ENCODE measurements at places on chromosomes 13 and 19.
A peak's percentile ranks its signal among the peaks of the same experiment; 100 is the strongest.

DNA sequence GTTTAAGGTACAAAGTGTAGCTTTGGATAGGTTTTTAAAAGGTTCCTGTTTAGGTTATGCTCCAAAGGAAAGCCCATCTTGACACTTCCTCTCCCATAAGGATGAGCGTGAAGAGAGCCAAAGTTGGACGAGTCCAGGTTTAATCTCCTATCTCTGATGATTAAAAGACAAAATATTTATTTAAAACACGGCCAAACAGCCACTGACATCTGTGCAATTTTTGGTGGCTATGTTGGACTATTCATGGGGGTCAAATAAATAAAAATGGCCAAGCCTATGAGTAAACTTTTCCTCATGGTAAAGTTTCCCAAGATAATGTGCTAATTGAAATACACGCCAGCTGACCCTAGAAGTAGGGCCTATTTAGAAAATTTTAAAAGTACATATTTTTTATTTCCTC lies 69.0 kb upstream of the DOCK9 start:
- H3K27me3 ChIP-seq, result no peaks in the 10 kb centered on the region
- H3K4me3 ChIP-seq, result peak overlapping the region; percentile 66
- peaks cover 45% of the 10 kb centered on the region for H3K4me1 ChIP-seq
- no peaks in the 10 kb centered on the region for H3K36me3 ChIP-seq
- DNase-seq, result no peak

DNA sequence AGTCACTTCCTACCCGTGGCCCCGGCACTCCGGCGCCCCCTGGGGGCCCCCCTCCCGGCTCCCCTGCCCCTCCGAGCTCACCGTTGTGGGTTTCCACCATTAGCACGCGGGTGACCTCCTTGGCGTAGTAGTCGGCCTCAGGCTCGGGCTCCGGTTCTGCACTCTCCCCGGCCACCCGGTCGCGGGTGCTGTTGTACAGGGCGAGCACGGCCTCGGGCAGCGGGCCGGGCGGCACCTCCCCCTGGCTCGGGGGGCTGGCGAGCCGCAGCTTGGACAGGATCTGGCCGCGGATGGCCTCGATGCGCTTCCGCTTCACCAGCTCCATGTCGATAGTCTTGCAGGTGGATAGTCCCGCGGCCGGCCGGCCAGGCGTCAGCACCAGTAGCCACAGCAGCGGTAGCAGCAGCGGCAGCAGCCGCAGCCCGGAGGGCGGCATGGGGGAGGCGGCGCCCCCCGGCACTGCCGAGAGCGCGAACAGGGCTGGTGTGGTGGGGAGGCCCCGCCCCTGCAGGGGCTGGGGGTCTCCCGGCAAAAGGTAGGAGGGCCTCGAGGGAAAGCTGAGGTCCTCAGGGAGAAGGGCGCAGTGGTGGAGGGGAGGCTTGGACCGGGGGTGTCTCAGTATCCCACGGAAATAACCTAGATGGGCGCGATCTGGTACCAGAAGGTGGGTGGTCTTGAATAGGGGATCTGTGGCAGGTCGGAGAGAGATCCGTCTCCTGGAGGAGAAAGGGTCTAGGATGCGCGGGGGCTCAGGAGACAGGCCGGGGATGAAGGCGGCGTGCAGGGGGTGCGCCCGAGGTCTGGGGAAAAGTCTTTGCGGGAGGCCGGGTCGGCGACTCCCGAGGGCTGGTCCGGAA lies 885 bp downstream of the TGFB1 start:
- H3K4me1 ChIP-seq, result peaks cover 24% of the 10 kb centered on the region
- DNase-seq, result peak; percentile 74
- H3K36me3 ChIP-seq, result peaks cover 17% of the 10 kb centered on the region
- peak overlapping the region; percentile 98 for H3K4me3 ChIP-seq
- no peak overlapping the region for H3K27ac ChIP-seq
- H3K27me3 ChIP-seq, result no peaks in the 10 kb centered on the region

GRCh38 chr13:44932171-44932849 lies 57.0 kb downstream of the NUFIP1 start:
- no peaks in the 10 kb centered on the region for H3K27me3 ChIP-seq
- peaks cover 16% of the 10 kb centered on the region for H3K36me3 ChIP-seq
- H3K4me3 ChIP-seq, result no peak overlapping the region
- H3K4me1 ChIP-seq, result peaks cover 30% of the 10 kb centered on the region
- DNase-seq, result no peak
- peak overlapping the region; percentile 1 for H3K27ac ChIP-seq

DNA sequence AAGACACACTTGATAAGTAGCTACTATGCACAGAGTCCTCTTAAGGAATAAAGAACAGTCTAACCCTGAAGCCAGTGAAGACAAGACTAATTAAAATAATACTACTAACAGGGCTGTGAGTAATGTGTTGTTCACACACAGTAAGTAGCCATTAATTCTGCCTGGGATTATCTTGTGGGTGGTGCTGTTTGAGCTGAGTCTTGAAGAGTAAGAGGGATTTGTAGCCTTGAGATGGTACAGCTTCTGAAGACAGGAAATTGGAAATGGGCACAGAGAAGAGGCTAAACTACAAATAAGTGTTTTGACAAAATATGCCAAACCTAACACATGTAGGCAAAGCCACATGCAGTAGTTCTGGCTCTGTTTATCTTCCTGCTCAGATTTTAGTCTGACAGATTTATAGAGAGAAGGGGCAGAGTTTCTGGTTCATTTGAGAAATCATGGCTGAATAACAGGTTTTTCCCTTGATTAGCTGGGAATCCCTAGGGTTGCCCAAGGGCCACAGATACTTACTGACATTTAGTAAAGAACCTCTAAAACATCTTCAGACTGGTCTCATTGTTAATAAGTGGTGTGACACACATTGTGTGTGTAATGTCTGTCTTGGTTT lies 38.0 kb downstream of the ITGBL1 start:
- no peak for DNase-seq
- H3K4me1 ChIP-seq, result peaks cover 7% of the 10 kb centered on the region
- no peak overlapping the region for H3K4me3 ChIP-seq
- no peaks in the 10 kb centered on the region for H3K27me3 ChIP-seq
- H3K27ac ChIP-seq, result no peak overlapping the region

- H3K4me1 ChIP-seq, result peaks cover 5% of the 10 kb centered on the region
- no peak overlapping the region for H3K27ac ChIP-seq
- H3K4me3 ChIP-seq, result no peak overlapping the region
- H3K27me3 ChIP-seq, result no peaks in the 10 kb centered on the region
- peak; percentile 52 for DNase-seq
Observed at GRCh38 chr19:8641908-8642547, 11.6 kb downstream of the NFILZ start.

DNA sequence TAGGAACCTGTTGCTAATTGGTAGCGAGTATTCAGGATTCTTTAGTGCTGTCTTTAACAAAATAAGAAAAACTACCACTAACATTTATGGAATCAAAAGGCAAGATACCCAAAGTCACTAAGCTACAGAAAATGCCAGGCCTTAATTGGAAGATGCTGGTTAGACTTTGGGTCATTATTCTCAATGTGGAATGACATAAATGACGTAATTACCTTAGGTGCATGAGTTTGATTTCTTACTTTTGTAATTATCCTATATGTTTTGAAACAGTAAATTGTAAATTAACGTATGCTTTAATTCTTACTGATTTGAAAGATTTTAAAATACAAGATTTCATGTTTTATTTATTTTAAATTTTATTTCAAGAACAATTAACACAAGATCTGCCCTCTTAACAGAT lies 25.0 kb downstream of the SGCG start:
- H3K36me3 ChIP-seq, result no peaks in the 10 kb centered on the region
- no peak overlapping the region for H3K27ac ChIP-seq
- no peak overlapping the region for H3K4me3 ChIP-seq
- no peak for DNase-seq
- peaks cover 12% of the 10 kb centered on the region for H3K4me1 ChIP-seq
- no peaks in the 10 kb centered on the region for H3K27me3 ChIP-seq

- H3K4me3 ChIP-seq, result no peak overlapping the region
- peak; percentile 46 for DNase-seq
- no peaks in the 10 kb centered on the region for H3K27me3 ChIP-seq
- no peaks in the 10 kb centered on the region for H3K36me3 ChIP-seq
- peaks cover 6% of the 10 kb centered on the region for H3K4me1 ChIP-seq
Observed at GRCh38 chr13:37534181-37534580, 64.4 kb downstream of the POSTN start.

GRCh38 chr19:51380379-51380778 lies 7.4 kb downstream of the LIM2 start:
- peak overlapping the region; percentile 51 for H3K27ac ChIP-seq
- H3K4me3 ChIP-seq, result no peak overlapping the region
- H3K36me3 ChIP-seq, result no peaks in the 10 kb centered on the region
- H3K27me3 ChIP-seq, result no peaks in the 10 kb centered on the region
- no peaks in the 10 kb centered on the region for H3K4me1 ChIP-seq

- no peak for DNase-seq
- no peaks in the 10 kb centered on the region for H3K27me3 ChIP-seq
- H3K4me1 ChIP-seq, result peaks cover 24% of the 10 kb centered on the region
- peak overlapping the region; percentile 16 for H3K4me3 ChIP-seq
- peaks cover 14% of the 10 kb centered on the region for H3K36me3 ChIP-seq
Observed at GRCh38 chr19:29668746-29669609, 3.7 kb downstream of the PLEKHF1 start.

DNA sequence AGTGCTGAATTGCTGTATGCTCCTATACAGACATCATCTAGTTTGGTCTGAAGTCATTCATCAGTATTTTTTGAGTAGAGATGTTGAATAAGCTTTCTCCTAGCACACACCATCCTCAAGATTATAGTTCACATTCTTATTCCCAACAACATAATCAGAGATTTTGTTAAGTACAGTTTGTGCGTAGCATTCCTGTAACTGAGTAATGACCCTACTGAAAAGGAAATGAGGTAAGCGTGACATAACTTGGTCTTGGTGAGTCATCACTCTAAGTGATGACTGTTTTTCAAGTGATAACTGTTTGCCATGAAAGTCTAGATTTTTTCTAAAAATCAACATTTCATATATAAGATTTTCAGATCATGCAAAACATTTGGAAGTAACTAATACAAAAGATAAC lies 18.5 kb upstream of the FAM216B start:
- H3K4me1 ChIP-seq, result peaks cover 9% of the 10 kb centered on the region
- no peaks in the 10 kb centered on the region for H3K27me3 ChIP-seq
- H3K27ac ChIP-seq, result peak overlapping the region; percentile 65
- peak; percentile 54 for DNase-seq
- H3K36me3 ChIP-seq, result no peaks in the 10 kb centered on the region
- H3K4me3 ChIP-seq, result no peak overlapping the region

GRCh38 chr13:50014386-50014785 lies 858 bp upstream of the KCNRG start:
- DNase-seq, result no peak
- H3K4me3 ChIP-seq, result no peak overlapping the region
- no peaks in the 10 kb centered on the region for H3K27me3 ChIP-seq
- H3K36me3 ChIP-seq, result peaks cover 80% of the 10 kb centered on the region

DNA sequence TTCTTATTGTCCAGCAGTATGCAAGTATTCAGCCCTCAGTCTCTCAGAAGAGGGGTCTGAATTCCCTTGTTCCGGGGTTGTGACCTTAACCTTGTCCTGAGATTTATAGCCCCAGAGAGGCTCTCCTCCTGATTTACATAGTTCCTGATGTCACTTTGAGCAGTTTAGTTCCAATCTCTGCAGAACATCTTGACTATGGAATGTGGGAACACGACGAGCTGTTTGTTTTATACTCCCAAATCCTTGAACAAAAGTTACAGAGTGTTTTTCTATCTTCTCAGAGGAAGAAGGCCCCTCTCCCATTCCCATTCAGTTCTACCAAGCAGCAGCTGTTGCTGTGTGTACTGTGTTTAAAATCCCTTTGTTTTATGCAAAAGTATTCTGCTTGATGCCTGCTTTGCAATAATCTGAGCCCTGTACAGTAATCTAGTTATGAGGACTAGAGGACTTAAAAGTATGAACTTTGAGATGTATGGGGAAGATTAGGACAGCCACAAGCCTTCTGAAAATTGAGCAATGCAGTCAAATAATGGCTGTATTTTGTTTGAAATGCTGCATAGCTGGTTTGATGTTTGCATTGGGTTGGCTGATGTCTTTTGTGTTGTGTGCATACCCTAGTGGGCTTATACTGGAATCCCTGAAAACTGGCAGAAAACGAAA lies 74.7 kb downstream of the KL start:
- no peaks in the 10 kb centered on the region for H3K36me3 ChIP-seq
- no peak overlapping the region for H3K27ac ChIP-seq
- H3K4me1 ChIP-seq, result no peaks in the 10 kb centered on the region
- H3K27me3 ChIP-seq, result no peaks in the 10 kb centered on the region

GRCh38 chr13:87674247-87674738 lies 3.1 kb downstream of the SLITRK5 start:
- H3K4me3 ChIP-seq, result peak overlapping the region; percentile 85
- H3K27ac ChIP-seq, result no peak overlapping the region
- peaks cover 5% of the 10 kb centered on the region for H3K4me1 ChIP-seq
- H3K27me3 ChIP-seq, result no peaks in the 10 kb centered on the region
- peaks cover 6% of the 10 kb centered on the region for H3K36me3 ChIP-seq
- no peak for DNase-seq

- H3K27ac ChIP-seq, result peak overlapping the region; percentile 50
- no peak for DNase-seq
- H3K27me3 ChIP-seq, result no peaks in the 10 kb centered on the region
- H3K4me3 ChIP-seq, result no peak overlapping the region
- H3K4me1 ChIP-seq, result peaks cover 29% of the 10 kb centered on the region
Observed at GRCh38 chr13:21434588-21434987, 24.5 kb downstream of the ZDHHC20 start.

DNA sequence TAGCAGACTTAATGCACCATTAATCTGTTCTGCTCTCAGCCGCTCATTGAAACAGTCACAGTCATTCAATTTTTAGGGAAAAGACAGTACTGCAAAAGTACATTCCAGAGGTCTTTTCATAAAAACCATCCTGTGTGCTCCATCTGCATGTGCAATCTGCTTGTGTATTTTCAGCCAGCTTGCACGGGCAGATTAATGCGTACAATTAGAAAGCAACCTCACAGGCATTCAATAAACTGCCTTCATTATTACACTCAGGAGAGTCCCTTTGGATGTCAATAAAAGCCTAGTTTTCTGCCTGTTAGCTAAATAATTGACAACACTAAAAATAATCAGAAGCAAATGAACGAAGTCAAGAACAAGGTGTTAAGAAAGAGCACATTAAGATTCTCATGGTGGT lies 41.9 kb downstream of the EPSTI1 start:
- no peak overlapping the region for H3K27ac ChIP-seq
- no peak for DNase-seq
- peaks cover 14% of the 10 kb centered on the region for H3K4me1 ChIP-seq
- no peaks in the 10 kb centered on the region for H3K36me3 ChIP-seq

- H3K27ac ChIP-seq, result no peak overlapping the region
- no peaks in the 10 kb centered on the region for H3K36me3 ChIP-seq
- no peak for DNase-seq
- no peaks in the 10 kb centered on the region for H3K4me1 ChIP-seq
- no peak overlapping the region for H3K4me3 ChIP-seq
Observed at GRCh38 chr13:95505986-95506385, 46.5 kb upstream of the CLDN10 start.

GRCh38 chr19:54062643-54063042 lies 1.1 kb downstream of the VSTM1 start:
- no peaks in the 10 kb centered on the region for H3K36me3 ChIP-seq
- no peak overlapping the region for H3K27ac ChIP-seq
- no peaks in the 10 kb centered on the region for H3K27me3 ChIP-seq
- H3K4me3 ChIP-seq, result no peak overlapping the region

Data from MCF 10A (cell line).